Mesenchymal stem cell (in vitro differentiated cells and primary cell): ENCODE measurements at places on chromosomes 13 and 19.

DNA sequence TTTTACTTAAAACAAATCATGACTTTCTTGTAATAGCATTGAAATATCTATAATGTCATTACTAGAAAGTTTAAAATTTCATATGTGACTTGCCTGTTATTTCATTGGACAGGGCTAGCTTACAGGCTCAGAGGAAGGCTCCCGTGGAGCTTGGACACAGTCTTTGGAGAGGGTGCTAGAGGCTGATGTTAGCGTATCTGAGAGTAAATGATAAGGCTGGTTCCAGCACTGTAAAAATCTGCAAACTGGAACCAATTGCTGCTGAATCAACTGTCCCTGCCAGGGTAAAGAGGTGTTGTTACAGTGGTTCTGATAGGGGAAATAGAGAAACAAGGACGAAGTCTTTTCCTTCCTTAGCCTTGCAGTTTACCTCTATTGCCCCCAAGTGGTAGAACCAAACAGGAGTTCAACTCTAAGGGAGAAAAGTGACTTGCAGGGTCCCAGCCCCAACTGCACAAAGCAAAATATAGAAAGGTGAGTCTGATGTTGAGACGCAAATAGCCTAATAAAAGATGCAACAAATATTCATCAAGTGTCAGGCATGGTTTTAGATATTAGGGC is 901.7 kb downstream of the DIAPH3 start:
- no peak for DNase-seq

DNA sequence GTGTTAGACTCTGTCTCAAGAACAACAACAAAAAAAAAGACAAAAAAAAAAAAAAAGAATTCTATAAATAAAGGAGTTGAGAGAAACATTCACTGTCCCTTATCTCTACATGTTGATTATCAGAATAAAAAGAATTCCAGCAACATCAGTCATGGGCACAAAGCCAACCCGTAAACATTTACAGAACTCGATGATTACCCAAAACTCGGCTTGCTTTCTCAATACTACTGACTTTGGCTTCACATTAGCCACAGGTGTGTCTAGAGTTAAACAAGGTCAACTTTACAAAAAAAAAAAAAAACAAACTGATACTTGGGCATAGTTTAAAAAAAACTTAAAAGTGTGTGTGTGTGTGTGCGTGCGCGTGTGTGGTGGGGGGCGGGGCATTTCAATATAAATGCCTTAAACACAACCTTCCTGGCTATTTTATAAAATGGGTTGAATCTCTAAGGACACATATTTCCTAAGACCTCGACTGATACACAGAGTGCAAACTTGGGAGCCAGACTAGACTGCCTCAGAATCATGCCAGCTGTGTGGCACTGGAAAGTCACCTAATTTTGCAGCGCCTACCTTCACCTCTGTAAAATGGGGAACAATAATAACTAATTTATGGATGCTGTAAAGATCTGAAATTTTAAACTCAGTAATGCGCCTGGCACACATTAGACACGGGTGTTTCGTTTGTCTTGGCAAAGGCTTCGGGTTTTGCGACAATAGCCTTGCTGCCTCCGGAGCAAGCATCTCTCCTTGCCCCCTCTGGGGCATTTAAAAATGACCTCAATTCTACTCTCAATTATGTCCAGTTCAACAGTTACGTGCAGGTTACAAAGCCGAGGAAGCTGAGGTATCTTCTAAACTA is 922 bp downstream of the EBPL start:
- peak; percentile 64 for DNase-seq

GRCh38 chr19:4140237-4140711 is 13.2 kb upstream of the CREB3L3 start:
- peak; percentile 79 for DNase-seq

GRCh38 chr19:16266586-16266942 is 58.1 kb upstream of the KLF2 start:
- no peak for DNase-seq

GRCh38 chr19:44346556-44346955 is 9.9 kb downstream of the ZNF112 start:
- no peak for DNase-seq

- DNase-seq: no peak
Observed at GRCh38 chr19:35562336-35562735, 1.1 kb downstream of the ATP4A start.

DNA sequence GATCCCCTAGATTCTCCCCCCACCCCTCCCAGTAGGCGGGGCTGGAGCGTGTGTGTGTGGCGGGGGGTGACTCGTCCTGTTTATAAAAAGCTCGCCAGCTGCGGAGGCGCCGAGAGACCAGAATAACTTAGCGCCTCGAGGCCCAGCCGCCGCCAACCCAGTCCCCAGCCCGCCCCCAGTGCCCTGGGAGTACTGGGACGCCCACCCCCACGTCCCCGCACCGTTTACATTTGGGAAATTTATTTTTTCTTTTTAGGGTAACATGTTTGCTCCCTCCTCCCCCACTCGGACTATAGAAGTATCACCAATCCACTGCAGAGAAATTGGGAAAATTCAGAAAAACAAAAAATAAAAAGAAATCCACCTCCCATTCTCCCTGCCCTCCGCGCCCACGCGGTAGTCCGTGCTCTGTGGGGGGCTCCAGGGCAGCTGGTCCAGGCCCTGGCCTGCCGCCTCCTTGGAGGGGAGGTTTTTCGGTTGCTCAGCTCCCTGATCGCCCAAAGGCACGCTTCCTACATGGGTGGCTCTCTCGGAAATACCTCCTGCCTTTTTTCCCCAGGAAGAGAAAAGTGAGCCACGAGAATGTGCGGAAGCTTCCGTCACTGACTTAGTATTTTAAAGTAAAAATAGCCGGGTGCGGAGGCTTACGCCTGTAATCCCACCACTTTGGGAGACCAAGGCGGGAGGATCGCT is 1.5 kb upstream of the RAB3A start:
- DNase-seq: peak; percentile 91
